ENCODE measurements at places on chromosomes 2 and 18.

DNA sequence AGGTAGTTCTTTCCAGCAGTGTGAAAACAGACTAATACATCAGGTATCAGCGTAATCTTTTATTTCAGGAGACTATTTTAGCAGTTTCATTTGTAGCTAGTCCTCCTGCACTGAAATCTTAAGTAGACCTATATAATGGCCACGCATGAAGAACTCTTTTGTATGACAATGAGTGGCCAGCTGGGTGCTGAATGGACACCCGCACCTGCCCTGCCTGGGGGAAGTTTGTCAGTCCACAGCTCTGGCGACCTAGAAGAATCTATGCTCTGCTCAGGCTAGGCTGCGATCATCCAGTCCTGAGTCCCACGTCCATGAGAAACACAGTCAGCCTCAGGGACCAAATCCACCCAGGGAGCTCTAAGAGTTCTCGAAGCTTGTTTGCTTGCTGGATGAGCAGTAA is 709.2 kb upstream of the ID2 start:
- no peak for DNase-seq

- DNase-seq, result no peak
These were observed 26.9 kb upstream of the ASAP2 start for GRCh38 chr2:9179572-9180201.

DNA sequence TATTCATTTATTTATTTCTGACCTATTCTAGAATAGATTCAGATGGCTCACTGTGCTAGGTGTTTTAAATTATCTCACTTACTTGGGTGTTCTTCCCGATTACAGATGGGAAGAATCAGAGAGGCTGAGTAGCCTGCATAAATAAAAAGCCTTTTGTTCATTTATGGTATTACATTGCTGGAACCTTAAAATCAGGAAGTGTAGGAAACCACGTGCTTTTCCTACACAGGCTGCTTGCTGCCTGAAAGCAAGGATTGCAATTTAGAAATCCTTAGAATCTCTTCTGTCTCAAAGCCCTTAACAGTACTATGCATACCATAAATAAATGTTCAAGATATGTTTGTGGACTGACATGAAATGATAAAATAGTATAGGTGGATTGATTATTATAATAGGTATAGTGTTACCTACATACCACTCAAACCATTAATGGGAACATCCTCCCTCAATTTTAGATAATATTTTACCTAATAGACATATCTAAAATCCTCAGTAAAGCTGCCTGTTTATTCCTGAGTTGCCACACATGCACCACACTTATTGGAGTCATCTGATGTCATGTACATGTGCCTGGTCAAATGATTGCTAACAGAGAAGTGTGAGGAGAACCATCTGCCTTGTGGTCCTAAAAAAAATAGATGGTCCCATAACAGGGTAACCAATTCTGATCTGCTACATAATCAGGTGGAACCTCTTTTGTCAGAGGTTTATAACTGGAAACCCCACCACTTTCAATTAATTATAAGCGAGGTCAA is 73.5 kb upstream of the C2orf15 start:
- no peak for DNase-seq

DNA sequence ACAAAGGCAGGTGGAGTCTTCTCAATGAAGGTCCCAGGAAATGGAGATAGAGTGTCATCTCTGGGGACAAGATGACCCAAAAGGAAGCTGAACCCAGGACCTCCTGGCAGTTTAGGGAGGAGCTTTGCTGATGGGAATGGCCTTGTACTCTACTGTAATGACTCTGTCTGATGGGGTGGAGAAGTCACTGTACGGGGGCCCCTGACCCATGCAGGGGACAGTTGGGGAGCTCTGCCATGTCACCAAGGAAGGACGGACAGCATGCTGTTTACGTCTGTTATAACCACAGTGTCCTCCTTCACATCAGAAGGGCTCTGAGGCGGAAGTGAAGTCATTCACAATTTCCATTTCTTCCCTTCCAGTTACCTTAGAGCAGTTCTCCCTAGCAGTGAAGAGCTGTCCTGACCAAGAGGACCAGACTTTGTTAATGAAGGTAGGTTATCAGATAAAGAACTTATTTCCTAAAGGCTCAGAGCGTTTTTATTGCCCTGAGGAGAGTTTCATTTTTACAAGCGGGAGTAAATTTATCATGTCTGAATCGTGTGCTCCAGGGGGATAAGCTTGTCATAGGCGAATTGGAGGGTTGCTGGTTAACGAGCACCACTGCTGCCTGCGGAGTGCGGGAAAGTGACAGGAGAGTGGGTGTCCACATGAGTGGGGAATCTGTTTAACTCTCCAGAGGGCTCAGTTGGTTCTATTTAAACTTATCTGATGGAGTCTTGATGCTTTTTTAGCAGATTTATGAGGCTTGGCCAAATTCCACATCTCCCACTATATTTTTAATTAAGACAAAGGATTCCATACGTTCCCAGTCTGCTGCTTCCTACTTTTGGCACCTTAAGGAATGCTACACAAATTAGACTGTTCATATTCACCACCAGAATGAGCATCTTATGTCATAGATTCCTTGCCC is 71.6 kb upstream of the BCL2L11 start:
- DNase-seq, result no peak

DNA sequence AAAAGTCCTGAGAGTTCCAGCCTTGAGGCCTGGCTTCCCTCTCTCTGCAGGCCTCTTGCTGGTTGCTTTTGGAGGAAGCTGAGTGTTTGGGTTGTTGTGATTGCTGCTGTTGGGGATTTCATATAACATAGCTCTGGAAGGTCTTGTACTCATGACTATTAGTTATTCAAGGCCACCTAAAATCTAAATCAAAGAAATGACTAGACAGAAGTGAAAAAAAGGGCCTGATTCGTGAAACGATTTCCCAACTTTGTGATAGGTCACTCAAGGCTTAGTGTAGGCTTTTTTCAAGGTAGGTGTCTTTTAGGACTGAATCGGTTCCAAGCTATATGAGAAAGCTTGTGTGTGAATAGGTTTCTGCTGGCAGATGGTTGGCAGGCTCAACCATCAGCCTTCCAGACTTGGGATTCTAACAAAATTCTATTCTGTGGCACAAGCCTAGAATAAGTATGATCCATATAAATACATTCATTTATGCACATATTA is 164.4 kb downstream of the FMNL2 start:
- DNase-seq, result no peak

- DNase-seq, result no peak
These were observed 28.6 kb upstream of the NEMP2 start for GRCh38 chr2:190563109-190563508.

GRCh38 chr2:120300385-120300784 is 45.6 kb upstream of the INHBB start:
- no peak for DNase-seq

DNA sequence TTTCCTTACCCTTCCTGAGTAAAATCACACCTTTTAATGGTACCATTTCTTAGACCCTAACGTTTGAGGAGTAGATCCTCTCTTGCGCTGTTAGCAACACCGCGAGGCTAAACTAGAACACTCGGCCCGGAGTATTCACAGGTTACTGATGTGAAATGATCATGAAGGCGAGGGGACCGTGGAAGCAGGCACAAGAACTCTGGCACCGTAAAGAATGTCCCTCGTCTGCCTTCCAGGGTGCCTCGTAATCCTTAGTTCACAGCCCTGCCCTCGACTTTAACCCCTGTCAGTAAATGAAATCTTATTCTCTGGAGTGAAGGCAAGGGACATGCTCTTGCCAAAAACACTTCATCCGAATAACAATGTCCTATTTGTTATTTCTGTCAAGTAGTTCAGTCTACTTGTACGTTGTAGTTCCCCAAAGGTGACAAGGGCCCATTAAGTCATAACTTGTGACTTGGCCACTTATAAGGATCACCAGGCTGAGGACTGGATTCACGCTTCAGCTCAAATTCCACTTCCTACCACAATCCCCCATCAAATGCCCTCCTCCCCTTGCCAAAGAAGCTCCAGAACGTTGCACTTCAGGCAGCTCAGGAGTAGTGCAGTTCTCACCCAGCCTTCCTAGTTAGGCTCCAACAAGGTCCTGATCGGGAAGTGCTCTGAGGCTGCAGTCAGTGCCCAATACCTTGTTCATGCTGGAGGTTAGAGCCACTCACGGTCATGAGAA is 43.3 kb upstream of the ITM2C start:
- no peak for DNase-seq

GRCh38 chr18:12005538-12006487 is 24.5 kb downstream of the IMPA2 start:
- no peak for DNase-seq

DNA sequence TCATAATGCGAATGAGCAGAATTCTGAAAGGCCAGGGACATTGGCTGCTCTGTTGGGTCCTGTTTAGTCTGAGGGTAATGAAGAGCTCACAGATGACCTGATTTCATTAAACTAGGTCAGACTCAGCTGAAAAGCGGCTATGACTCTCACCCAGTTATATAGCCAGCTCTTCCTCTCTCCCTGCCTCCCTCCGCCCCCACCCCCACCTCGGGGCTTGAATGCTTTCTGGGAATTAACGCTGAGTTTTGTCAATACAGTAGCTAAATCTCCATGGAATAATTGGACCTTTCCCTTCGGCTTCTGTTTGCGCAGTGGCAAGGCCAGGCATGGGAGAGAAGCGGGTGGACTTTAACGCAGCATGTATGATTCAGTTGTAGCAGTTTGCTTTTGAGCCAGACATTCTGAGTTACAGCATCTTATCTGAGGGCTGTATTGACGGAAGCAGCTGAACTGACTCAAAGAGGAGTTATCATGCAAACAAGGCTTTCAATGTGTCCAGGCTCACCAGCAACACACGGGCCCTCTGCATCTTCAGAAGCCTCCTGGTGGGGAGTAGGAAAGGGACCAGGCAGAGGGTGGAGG is 110.6 kb downstream of the MYCN start:
- no peak for DNase-seq

DNA sequence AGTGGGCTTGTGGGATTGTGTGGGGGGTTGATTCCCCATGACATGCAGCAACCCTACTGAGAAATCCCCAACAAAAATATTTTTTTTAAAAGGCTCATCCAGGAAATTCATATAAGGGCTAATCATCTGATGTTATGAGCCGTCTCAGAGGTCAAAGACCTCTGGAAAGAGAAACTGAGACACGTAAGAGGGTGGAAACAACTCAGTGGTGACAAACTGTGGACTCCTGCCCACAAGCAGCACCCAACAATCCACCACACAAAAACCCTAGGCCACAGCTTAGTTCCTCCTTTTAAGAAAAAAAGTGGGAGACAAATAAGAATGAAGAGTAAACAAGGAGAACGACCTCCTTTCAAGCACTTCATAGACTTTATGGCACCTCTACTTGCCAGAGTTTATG is 1096.1 kb upstream of the NRXN1 start:
- no peak for DNase-seq

DNA sequence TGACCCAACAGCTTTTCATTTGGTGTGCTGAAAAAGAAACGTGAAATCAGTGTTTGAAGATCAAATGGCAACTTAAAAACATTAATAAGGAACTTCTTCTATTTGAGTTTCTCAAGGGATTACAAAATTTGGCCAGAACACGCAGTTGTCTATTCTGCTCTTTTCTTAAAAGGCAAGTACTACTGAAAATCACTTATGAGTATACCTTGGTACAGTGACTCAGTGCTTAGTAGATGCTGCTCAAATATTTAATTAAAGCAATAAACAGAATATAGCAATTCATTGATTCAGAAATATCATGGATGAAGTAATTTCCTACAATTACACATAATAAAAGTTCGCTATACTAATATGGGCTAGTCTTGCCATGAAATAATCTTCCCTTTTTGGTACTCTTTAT is 38.2 kb upstream of the MCM6 start:
- no peak for DNase-seq

- no peak for DNase-seq
These were observed 16.8 kb downstream of the ATP6V1C2 start for GRCh38 chr2:10738192-10738591.

DNA sequence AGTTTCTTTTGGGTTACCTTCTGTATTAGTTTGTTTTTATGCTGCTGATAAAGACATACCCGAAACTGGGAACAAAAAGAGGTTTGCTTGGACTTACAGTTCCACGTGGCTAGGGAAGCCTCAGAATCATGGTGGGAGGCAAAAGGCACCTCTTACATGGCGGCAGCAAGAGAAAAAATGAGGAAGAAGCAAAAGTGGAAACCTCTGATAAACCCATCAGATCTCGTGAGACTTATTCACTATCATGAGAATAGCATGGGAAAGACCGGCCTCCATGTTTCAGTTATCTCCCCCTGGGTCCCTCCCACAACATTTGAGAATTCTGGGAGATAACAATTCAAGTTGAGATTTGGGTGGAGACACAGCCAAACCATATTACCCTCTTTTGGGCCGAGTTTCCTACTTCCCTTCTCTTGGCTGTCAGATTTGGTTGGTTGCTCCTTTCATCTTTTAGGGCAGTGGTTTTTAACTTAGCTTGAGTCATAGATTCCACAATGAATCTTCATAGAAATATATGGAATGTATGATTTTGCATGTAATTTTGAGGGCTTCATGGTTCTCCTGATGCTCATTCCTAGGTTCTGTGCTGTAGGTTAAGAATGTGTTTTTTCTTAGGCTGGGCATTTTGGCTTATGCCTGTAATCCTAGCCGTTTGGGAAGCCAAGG is 44.2 kb downstream of the CEP192 start:
- DNase-seq, result no peak

DNA sequence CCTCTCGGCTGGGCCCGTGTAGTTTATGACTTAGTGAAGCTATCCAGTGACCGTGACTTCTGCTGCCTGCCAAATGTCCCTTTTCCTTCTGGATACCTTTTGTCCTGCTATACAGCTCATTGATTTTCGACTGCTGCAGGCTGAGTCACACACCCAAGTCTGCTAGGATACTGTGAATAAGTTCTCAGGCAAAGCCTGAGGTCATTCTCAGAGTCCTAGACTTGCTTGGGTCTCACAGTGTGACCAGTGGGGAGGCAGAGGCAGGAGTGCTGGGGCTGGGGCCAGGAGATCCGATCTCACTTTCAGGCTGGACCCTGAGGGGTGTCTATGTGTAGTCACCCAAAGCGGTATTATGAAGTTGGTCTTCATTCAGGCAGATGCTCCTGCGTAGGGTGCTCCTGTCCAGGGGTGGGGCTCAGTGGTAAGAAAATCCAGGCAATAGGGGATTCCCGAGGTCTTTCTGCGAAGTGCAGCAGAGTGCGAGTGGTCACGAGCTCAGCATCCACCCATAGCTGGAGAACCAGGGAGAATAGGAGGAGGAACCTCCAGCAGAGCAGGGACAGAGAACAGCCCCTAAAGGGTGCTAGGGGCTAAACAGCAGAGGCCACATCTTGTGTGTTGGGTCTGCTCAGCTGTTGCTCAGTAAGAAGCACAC is 268.6 kb upstream of the NCKAP5 start:
- DNase-seq, result no peak

Data from activated naive CD4-positive, alpha-beta T cell treated with anti-CD3 and anti-CD28 coated beads, Interleukin-2, amount 50 U/mL, for 72 hours (primary cell).